ENCODE measurements at places on chromosomes 6 and 20.

DNA sequence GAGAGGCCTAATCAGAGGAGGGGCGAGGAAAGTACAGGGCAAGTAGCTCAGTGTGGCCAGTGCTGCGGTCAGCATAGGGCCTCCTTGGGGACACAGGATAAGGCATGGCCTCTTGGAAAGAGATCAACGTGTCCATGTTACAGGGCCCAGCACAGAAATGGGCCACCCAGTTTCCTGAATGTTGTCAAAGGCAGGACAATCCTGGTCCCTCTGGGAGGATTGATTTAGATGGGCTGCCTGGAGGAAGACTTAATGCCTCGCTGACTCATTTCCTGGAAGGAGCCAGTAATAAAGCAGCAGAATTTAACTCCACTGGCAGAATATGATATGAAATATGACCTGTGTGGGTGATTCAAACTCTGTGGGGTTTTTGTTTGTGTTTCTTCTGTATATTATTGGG is 16.6 kb downstream of the DDO start:
- peak; percentile 36 for DNase-seq

DNA sequence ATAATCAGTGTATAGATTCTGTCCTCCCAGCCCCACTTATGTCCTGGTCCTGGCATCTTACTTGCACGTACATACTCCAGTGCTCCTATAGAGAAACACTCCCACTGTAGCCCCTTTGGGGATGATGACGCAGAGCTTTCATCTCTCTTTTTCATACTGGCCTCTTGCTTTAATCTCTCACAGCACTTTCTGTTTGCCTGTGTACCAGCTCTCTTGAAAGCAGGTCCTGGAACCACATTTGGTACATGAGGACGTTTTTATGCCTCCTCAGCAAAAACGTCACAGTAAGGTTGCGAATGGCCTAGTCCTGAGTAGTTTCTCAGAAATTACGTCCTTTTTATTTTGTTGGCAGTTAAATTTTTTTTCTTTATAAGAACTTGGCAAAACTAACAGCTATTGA is 10.8 kb downstream of the L3MBTL3 start:
- no peak for DNase-seq

GRCh38 chr6:148888856-148889255 is 142.0 kb downstream of the UST start:
- DNase-seq, result no peak

DNA sequence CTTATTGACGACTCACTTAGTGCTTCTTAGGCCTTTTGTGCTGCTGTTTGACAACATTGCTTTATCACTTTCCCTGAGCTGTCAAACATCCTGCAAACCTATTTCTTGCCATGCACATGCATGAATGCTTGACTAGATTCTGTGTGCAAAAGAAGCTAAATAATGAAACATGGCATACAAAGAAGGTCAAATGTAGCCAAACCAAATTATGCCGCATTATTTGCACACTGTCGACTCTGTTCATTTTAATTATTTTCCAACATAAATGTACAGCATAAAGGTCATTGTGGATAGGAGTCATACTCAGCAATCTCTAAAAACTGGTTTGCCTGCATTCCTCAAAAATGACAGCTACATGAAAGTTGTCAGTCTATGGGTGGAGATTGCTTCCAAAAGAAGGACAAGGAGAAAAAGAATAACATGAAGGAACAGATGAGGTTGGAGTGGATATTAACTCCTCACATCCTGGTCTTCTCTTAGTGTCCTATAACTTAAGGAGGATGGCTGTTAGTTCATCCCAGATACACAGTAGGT is 123.1 kb upstream of the STXBP5 start:
- DNase-seq, result no peak

- no peak for DNase-seq
Measured at GRCh38 chr6:101608703-101609102, 215.2 kb downstream of the GRIK2 start.

GRCh38 chr20:62742979-62743776 is 34.5 kb downstream of the NTSR1 start:
- DNase-seq, result no peak

DNA sequence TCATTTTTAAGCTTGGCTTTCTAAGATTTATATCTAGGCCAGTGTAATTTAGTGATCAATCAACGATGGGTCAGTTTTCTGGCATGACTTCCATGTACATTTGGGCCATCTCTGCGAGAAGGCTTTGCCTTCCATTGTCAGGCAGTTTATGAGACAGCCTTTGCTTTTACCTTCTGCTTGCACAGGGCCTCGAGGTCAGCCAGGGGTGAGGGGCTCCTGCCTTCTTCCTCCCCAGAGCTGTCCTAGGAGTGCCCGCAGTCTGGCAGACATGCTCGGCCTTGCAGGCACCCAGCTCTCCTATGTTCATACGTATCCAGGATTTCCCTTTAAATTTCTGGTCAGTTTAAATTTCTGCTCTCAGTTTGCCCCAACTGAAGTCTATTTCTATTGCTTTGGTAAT is 367.2 kb downstream of the SMOC2 start:
- no peak for DNase-seq

- no peak for DNase-seq
Measured at GRCh38 chr6:14765721-14766390, 480.0 kb upstream of the JARID2 start.

DNA sequence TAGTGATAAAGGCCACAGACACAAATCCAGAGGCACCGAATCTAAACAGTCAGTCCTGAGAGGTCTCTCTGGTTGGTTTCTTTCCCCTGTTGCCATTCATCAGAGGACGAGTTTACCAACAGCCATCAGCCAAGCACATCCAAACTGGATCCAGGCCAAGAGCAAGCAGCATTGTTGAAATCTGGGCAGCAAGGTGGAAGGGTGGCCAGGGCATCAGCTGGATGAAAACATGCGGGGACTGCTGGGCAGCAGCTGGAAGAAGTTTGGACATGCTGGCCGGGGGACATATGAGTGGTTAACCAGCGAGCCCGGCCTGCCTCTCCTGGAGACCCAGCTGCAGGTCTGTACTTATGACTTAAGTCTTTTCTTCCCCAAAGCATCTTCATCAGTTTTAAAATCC is at the start of gene SMIM28:
Gene SMIM28, plus strand, starts transcription at position 62 of the 400 bp plus-strand sequence. Its CDS starts 168 bp downstream, at position 230.
- DNase-seq, result no peak

DNA sequence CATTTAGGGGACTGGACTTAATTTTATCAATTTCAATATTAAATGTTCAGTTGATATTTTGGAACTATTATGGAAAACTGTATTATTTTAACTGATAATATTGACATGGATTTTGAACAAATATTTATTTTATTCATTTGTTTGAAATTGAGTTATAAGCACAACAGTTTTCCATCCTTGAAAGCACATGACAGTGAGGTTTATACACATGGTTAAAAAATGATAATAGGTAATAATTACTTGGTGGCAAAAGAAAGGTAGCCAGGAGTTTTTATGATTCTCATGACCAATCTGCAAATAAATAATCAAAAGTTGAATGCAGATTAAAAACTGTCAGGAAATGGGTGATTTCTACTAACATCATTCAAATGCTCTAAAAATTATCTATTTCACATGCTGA is 113.6 kb downstream of the C6orf58 start:
- no peak for DNase-seq

- no peak for DNase-seq
Measured at GRCh38 chr6:27474172-27474465, 1.2 kb upstream of the ZNF184 start.

DNA sequence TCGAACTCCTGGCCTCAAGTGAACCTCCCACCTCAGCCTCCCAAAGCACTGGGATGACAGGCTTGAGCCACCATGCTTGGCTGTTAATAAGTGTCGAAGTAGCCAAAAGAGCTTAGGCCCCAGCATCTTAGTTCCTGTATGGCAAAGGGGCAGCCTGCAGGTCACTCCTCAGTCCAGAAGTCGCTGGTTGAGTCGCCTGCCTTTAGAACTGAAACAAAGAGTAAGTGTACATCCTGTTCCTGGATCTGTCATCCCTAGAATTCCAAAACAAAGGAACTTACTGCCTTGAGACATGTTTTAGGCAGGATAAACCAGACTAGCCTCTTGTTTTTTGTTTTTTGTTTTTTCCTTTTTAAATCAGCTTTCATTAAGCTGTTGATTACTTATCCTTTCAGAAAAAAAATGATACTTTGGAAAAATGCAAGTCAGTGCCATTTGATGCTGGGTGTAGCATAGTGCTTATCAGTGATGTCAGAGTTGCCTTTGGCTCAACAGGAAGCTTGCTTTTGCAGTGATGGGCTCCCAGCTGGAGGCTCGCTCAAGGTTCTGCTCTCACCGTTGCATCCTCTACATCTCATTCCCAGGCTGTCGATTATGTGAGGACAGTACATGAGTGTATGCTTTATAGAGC is 9.0 kb downstream of the ACTR5 start:
- no peak for DNase-seq

DNA sequence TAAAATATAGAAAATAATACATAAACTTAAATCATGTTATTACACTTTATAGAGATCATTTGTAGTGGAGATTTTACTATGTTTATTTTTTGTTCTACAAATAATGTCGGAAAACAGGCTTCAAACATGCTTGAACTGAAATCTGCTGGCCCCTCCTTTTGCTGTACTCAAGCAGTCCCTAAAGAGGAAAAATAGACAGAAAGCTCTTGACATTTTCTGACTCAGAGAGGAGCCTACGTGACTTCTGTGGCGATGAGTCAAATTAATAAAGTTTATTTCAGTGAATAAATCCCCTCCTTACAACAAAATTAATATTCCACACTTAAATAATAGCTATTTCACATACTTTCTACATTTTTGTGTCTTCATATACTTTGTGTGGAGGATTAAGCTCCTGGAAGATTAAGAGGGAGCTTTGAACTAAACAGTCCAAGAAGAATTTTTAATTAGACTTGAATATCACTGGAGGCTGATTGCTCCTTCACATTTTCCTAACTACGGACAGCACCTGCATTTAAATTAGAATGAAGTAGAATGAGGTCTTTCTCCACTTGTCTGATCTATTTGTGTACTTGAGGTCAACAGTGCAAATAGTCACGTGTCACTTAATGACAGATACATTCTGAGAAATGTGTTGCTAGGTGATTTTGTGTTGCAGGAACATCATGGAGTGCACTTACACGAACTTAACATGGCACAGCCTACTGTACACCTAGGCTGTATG is 1.7 kb upstream of the TREM1 start:
- no peak for DNase-seq

GRCh38 chr20:32461836-32462600 is 103.9 kb downstream of the ASXL1 start:
- no peak for DNase-seq

DNA sequence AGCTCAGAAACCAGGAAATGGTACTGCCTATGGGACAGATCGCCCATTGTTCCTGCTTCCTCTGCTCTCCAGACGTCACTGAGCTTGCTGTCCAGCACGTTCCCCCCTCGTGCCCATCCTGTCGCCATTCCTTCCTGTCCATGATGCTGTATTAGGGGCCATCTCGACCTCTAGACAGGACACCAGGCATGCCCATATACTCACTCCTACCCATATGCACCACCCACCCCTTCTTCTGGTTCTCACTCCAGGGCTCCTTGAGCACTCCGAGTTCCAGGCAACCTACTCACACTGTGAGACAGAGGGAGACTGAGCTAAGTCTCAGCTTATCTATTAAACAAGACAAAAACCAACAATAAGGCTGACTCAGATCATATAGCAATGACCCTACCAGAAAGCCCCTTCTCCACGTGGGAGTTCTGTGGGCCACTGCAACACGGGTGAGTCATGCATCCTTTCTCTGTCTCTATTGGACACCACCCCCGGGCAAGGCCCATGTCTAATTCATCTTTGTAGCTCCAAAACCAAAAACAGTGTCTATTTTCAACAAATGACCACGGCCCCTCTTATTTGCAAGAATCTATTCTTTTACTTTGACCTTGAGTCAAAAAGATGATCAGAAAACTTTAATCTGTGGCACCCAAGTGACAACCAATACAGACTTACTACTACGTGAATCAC is 65.7 kb downstream of the PSMG4 start:
- DNase-seq, result no peak

GRCh38 chr6:39227476-39227875 is 1.8 kb downstream of the KCNK5 start:
- no peak for DNase-seq

DNA sequence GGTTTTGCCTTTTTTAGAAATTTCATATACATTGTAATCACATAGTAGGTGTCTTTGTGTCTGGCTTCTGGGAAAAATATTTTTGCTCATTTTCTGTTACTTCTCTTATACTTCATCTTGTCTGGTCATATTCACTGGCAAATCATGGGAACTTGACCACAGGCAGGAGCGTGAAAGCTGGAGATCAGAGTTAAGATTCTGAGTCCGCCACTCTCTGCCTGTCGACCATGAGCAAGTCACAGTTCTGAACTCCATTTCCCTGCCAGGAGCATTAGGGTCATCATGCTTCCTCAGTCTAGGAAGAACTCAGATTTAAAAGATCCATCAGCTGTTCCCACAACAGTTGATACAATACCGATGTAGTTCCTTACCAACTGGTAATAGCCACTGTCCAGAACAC is 12.4 kb upstream of the SCGN start:
- DNase-seq, result no peak

DNA sequence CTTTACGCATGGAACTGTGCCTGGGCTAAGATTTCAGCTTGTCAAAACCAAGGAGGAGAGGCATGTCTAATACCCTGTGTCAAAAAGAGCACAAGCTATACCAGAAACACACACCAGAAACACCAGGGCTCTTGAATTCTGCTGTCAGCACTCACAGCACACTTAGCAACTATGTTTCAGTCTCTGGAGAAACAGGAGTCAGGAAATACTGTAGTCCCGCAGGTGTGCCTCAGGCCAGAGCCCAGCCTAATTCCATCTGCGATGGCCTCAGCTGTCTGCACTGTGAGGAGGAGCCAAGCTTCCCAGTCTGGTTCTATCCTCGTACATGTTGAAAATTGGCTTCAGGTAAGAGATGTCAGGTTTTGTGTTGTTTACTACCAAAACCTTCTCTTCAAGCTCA is 31.6 kb downstream of the MTRES1 start:
- no peak for DNase-seq

GRCh38 chr20:57990396-57990987 is 238.0 kb downstream of the ANKRD60 start:
- no peak for DNase-seq

DNA sequence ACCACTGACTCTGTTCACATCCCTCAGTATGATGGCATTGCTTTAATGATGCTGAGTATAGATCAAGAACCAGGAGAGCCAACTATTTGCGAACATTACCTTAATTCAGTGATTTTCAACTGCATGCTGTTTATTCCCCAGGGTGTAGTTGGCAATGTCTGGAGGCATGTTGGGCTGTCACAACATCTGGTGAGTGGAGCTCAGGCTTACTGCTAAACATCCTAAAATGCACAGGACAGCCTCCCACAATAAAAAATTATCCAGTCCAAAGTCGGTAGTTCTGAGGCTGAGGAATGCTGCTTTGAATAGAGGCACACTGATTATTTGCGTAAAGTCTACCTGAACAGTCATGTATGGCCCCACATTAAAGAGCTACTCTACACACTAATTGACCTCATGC is 94.8 kb upstream of the OPRM1 start:
- no peak for DNase-seq

Data from bone marrow (tissue), 2 donors.